ENCODE measurements at places on chromosomes 2 and 18.

DNA sequence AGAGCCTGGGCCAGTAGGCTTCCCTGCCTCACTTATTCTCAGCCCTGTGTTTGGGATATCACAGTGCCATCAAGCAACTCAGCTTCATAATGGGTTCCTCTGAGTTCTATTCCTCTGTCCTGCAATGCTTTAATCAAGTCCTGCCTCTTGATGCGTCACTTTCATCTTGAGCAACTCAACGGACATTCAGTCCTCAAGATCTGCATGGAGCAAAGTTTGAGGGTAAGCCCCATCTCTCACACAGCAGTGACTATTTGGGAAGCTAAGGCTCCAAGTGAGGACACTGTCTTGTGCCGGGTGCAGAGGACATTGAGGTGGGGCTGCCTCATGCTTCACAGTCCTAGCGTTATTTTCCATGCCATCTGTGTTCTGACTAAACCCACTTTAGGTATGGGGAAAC, 50.9 kb upstream of the PLB1 start:
- DNase-seq: no peak

DNA sequence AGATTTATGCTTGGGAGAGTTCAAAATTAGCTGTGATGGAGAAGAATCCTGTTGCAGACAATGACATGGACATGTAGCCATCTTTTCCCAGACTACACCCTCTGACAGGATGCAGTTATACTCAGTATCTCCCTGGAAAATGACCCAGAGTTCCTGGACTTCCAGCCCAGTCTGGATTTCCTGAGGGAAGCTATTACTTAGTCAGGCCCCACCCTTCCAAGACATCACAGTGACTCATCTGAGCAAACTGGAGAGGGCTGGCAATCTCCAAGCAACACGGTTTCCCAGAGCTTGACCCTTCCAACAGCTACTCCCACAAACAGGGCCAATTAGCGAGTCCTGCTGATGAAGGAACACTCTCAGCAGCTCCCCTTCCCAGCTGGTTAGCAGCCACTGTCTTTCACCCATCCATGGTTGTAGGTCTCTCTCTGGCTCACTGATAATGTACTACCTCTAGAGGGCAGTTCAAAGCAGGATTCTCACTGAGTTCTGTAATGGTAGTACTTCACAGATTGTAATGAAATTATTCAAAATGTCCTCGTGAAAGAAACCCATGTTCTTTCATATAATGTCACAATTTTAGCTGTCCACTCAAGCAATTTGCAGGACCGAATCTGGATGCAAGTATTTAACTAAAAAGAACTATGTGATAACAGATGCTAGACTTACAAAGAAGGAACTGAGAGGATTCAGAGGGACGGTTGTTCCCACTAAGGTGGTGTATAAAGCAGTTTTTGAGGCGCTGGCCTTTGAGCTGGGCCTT, 110.2 kb downstream of the MDH1 start:
- DNase-seq: peak; percentile 48

DNA sequence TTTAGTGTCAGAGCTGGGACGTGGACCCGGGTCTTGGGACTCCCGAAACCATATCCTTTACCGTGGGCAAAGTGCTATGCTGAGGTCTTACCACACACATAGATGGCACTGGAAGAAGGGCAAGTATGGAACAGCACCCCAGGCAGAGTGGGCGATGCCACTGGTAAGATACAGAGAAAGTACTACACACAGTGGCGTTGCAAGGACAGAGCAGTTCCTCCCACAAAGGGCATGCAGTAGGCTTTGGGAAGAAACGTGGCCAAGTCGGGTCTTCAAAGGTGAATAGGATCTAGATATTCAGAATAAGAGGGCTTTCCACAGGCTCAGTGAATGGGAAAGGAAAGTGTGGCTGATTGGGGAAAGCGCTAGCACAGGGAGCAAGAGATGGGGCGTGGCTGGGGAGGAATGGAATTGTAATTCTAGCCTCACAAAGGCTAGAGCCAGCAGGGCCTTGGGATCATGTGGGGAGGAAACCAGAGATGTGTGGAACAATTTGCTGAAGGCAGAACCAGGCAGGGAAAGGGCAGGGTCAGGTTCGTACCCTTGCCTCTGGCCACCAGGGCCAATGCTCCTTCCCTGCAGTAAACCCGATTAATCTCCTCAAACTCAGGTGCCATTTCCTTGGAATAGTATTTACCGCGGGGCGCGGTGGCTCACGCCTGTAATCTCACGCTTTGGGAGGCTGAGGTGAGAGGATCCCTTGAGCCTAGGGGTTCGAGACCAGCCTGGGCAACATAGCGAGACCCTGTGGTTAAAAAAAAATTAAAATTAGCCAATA, 36.0 kb downstream of the PCBP1 start:
- peak; percentile 59 for DNase-seq

GRCh38 chr18:32349728-32350395, 120.8 kb downstream of the GAREM1 start:
- DNase-seq: peak; percentile 82

- no peak for DNase-seq
Observed at GRCh38 chr2:70643715-70644114, 90.1 kb upstream of the TGFA start.

DNA sequence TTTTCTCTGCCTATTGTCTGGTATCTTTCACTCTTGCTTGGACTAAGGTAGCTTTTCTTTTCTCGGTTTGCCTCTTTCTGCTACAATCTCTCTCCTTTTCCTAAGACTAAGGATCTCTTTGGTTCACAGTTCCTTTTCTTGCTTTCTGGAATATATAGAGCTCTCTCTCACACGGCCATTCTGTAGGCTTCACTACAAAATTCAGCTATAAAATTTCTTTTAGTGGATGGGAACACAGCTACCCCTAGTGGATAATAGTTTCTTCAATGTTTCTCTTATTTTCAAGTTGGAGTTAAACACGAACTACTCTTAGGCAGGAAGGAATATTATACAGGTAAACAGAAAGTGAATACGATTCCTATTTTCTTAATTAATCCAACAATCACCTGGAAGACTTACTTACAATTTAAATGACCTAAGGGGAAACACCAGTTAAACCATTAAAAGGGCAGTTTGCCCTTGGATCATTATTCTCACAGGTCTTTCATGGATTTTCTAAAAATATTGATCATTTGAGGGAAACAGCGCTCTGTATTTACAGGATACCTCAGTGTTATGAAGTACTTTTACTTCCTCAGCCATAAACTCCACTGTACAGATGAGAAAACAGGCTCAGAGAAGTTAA, 140.5 kb downstream of the LRP2 start:
- no peak for DNase-seq

DNA sequence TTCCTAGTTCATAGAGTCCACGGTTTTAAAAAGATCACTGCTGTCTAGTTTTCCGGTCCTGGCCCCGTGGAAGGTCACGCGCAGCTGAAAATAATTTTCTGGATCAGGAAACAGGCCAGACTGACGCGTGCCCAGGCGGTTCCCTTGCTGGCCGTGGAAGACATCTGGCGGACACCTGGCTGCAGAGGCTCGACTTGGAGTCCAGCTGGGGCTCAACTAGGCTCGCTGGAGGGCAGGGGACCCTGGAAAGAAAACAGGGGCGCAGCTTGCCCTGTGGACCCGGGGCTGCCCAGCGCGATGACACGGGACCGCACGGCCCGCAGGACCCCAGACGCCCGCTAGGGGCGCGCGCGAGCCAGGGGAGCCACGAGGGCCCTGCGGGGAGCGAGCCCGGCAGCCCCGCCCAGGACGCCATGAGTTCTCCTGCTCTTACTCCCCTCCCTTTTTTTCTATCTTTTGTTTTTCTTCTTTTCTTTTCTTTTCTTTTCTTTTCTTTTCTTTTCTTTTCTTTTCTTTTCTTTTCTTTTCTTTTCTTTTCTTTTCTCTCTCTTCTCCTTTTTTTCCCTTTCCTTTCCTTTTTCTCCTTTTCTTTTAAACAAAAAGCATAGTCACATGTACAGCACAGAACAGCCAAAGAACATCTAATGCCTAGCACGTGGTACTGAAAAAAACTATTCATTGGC, 43.2 kb upstream of the UBE2F start:
- DNase-seq: peak; percentile 80

DNA sequence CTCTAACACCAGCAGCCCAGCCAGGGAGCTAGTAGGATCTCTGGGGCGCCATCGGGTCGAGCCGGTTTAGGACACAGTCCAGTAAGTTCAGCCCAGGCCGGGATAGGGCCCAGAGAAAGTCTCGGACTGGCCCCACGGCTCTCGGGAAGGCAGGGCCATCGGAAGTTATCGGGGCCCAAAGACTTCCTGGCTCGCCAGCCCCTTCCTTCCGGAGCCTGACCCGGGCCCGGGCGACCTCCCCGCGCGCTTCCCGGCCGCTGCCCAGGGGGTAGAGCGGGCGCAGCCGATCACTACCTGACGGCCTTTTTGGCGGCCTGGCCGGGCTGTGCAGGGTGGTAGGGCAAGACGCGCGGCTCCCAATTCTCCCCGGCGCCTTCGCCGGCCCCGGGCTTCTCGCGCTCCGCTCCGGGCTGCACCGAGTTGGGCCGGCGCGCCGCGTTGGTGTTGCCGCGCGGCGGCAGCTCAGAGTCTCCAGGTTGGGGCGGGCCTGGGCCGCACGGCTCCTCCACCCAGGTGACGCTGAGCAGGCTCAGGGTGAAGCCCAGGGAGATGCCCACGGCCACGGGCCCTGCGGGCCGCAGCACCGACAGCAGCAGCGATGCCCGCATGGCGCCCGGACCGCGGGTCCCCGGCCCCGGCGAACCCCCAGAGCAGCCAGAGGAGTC, 546 bp downstream of the CHPF start:
- DNase-seq: no peak

GRCh38 chr2:184677171-184677570, 78.8 kb downstream of the ZNF804A start:
- DNase-seq: no peak

DNA sequence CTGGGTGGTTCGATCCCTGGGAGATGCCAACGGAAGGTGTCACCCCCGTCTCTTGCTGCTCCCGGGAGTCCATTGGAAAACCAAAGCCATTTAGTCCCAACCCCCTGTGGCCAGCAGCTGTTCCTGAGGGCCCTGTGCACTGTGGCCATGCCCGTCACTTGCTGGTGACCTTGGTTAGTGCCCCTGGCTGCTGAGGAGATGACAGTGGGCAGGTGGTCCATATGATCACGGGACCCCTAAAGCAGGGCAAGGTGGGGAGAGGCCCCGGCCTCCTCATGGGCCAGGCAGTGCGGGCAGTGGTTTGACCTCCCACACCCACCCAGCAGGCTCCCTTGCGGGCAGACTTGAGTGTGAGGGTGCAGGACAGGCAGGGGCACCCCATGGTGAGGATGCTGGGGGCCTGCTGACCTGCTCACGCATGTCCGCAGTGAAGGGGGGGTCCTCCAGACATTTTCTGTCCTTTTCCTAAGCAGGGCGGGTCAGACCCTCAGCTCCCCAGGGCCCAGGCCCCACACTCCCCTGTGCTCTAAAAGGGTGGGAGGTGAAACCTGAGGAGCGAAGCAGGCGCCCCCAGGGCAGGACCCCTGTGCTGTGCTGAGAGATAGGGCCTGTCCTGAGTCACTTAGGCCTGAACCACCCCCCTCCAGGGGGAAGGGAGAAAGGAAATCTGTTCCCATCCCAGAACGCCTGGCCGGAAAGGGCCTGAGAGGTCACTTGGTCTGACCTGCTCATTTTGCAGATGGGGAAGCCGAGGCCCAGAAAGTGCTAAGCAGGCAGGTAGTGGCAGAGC, 6.8 kb downstream of the ITM2C start:
- DNase-seq: no peak

- no peak for DNase-seq
Observed at GRCh38 chr2:172376505-172377125, 50.8 kb upstream of the ITGA6 start.

DNA sequence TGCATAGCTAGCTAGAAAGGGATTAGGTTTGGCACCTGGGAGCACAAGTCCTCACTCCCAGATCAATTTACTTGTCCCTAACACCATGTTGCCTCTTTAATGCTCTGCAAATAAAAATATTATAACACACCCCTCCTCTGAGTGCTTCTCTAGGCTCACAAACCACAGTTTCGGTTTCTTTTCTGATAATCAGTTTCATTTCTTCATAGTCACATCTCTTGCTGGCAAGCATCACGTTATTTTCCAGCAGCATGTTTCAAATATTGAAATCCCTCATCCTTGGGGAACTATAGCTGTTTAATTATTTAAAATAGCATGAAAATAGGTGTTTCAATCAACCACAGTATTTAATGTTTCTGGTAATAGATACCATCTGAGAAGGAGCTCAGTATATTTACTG, 13.9 kb upstream of the SMCHD1 start:
- DNase-seq: no peak

DNA sequence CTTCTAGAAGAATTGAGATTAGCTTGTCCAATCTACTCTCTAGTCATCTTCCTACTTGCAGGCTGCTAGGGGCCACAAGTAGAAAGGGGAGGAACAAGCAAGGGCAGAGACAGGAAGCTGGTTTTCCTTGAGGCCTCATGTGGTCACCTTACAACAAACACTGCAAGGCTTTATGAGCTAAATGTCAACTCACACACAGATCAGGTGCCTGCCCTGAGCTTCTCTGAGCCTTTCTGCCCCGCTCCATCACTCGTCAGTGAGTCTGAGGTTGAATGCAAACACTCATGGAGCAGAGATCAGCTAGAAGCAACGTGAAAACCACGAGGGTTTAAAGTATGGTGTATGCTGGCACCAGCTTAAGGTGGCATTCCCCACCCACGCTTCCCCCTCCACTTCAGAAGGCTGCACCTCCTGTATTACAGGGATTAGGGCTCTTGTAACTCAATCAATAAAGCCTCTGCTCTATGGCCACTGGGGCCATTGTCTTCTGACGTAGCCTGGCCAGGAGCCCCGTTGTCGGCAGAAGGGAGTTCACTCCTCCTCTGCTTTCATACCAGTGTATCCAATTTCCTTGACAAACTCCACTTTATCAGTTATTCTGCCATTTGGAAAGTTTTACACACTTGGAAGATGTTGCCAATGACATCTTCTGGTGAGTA, 5.4 kb upstream of the CRYGC start:
- no peak for DNase-seq

- peak; percentile 33 for DNase-seq
Observed at GRCh38 chr2:37809525-37809924, 115.6 kb upstream of the RMDN2 start.

DNA sequence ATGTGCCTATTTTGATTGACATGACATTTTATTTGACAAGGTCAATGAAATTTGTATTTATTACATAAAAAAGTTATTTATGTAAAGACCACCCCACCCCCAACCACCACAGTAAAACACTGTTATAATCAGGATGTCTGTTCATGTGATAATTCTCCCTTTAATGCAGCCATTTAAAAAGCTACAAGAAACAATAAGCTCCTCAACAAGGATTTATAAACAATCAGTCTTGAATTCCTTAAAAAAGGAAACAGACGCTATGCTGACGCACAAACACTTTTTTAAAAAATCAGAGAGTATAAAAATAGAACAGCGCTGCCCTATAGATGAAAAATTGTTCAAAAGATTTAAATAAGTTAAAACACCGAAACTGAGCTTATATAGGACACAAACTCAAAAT, 102.2 kb downstream of the SOS1 start:
- DNase-seq: no peak

- DNase-seq: no peak
Observed at GRCh38 chr2:133425612-133426011, 142.7 kb downstream of the NCKAP5 start.

- DNase-seq: no peak
Observed at GRCh38 chr18:6056171-6056910, 161.0 kb upstream of the TMEM200C start.

- no peak for DNase-seq
Observed at GRCh38 chr18:24559526-24559925, 99.1 kb downstream of the HRH4 start.

All from ovary (tissue), 10 donors.